Skin of body (tissue), 3 donors: ENCODE measurements at places on chromosomes 11 and 22. TPM values are rescaled to one million over a fixed set of nuclear protein-coding genes. Genes with fewer than 3 reads are reported as not detected.

OR51B5 gene
- total RNA-seq: 0.30 TPM

SEPTIN3 gene
- total RNA-seq: 1.9 TPM

RIC3 gene
- total RNA-seq: 9.5 TPM

MUC2 gene
- total RNA-seq: under 0.01 TPM

RAD9A gene
- total RNA-seq: 9.6 TPM

TECTA gene
- total RNA-seq: 0.49 TPM

- DNase-seq: no peak
Observed at GRCh38 chr22:40240160-40240559, 62.4 kb downstream of the TNRC6B start.

GRCh38 chr11:11946878-11947277 lies 61.5 kb downstream of the DKK3 start:
- DNase-seq: no peak

- DNase-seq: no peak
Observed at GRCh38 chr11:71342951-71343827, 90.8 kb upstream of the SHANK2 start.

DNA sequence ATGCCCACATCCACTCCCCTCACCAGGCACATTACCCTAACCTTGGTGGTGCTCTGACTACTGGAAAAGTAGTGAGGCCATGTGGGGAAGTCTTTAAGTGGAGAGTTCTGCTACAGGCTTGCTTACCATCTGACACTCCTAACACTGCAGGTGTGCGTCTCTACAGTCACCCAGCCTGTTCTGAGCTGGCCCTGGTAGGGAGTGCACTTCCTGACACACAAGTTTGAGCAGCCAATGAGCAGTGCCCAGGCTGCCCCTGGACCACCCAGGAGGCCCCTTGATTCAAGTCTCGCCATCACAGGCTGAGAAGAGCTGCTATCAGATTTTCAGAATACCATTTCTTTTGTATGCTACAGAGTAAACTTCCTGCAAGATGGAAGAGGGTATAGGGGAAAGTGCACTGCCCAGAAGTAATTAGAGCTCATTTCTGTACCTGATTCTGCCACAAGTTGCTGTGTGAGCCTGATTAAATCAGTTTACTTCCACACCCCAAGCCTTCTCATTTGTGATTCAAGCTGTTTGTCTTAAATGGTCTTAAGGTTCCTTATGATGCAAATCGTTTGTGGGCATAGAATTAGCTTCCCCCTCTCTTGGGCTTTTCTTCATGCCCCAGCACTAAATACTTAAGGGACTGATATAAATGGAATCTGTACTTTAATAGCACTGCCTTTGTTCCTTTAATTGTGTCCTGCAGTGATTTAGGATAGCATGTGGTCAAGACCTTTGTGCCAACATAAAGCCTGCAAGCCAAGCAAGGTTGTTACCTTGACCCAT lies 22.2 kb downstream of the OPCML start:
- no peak for DNase-seq

- DNase-seq: no peak
Observed at GRCh38 chr22:37354261-37354660, 72.0 kb downstream of the CYTH4 start.

GRCh38 chr11:17651681-17652080 lies 67.7 kb upstream of the MYOD1 start:
- DNase-seq: no peak

GRCh38 chr11:9172389-9172788 lies 81.0 kb upstream of the SCUBE2 start:
- DNase-seq: no peak

GRCh38 chr11:87063982-87064381 lies 26.2 kb downstream of the TMEM135 start:
- DNase-seq: no peak

- no peak for DNase-seq
Observed at GRCh38 chr11:59267196-59267595, 54.5 kb upstream of the MPEG1 start.

DNA sequence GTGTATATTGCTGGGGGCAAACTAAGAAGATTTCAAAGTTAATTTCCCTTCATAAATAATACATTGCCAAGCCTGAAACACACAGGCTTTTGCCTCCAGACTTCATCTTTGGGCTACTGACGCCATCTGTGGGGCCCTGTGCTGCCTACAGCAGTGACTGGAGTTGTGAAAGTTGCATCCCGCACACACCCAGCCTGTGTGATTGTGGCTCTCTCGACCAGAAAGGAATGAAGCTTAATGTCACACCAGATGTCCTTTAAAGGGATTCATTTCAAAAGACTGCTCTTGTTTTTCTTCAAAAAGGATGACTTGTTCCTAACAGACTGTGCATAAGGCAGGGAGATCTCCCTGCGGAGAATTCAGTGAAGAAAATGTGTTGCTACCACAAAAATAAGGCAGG lies 210.5 kb downstream of the FAM181B start:
- DNase-seq: no peak

DNA sequence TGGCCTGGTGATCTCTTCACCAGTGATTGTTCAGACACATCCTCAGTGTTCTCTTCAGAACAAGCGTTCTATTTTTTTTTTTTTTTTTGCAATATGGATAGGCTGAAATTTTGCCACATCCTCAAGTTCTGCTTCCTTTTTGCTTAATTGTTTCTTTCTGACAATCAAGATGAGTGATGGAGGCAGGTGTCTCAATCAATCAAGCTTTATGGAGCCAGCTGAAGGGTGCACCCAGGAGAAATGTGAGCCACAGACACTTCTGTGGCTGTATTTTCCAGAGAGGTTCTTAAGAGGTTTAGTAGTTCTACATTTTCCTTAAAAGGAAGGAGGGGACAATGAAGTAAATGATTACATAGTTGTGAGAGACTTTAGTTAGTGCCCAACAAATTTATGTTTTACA lies 43.9 kb upstream of the ASPHD2 start:
- no peak for DNase-seq

DNA sequence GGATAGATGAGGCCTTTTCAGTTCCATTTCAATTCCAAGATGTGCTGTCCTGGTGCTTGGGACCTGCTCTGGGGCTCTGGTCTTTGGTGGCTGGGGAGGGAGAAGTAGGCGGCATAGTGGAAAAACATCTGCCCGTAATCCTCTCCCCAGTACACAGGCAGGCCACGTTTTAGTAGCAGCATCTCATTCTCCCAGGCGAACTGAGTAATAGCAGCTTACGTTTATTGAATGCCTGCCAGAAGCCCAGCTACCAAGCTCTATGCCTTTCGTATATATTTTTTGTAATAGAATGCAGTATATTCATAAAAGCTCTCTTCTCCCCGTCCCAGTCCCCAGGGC lies 11.4 kb downstream of the ACO2 start:
- DNase-seq: no peak

DNA sequence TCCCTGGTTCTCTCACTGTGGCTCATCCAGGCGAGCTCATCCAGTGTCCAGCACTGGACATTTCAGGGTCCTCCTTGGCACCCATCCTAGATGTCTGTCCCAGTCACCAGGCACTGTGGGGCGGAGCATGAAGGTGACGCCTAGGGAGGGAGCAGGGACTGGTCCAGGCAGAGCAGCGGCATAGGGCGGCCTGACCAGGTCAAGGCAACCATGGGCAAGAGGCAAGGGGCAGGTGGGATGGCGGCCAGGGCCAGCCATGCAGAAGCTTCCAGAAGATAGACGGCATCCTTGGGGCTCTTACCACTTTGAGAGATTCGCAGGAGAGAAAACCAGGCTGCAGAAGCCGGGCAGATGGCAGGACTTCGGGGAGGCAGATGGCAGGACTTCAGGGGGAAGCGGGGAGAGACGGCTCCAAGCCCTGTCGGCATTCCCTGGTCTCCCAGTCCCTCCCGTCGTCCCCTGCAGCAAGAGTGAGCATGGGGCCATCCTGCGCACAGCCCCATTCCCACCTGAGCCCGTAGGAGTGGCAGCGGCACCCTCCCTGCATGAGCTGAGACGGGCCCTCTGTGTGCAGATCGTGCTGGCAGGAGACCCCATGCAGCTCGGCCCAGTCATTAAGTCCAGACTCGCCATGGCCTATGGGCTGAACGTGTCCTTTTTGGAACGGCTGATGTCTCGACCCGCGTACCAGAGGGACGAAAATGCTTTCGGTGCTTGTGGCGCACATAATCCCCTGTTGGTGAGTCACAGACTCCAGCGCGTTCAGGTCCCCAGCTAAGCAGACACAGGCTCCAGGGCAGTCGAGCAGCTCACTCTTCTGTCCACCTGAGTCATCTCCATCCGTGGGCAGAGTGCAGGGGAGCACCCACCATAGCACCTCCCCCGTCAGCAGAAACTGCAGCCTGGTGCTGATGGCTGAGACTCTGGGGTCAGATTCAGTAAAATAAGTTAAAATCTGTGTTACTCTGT lies 20.1 kb upstream of the PANX2 start:
- no peak for DNase-seq

- no peak for DNase-seq
Observed at GRCh38 chr11:66051371-66051765, 796 bp upstream of the SF3B2 start.

DNA sequence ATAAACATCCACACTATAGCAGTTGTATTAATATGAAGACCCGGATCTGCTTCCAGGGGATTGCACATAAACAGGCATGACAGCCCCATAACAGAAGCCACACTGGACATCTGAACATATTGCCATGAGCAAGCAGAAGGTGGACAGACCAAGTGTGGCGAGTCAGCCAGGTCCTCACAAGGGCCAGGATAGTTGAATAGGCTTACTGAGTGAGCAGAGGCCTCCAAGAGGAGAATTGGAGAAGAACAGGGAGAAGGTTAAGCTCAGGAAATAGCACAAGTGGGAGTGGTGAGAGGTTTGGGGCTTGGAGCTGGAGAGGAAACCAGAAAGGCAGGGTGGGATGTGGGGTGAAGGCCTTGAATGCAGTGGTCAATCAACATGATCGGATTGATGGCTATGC lies 10.8 kb downstream of the SLC35C1 start:
- DNase-seq: no peak

DNA sequence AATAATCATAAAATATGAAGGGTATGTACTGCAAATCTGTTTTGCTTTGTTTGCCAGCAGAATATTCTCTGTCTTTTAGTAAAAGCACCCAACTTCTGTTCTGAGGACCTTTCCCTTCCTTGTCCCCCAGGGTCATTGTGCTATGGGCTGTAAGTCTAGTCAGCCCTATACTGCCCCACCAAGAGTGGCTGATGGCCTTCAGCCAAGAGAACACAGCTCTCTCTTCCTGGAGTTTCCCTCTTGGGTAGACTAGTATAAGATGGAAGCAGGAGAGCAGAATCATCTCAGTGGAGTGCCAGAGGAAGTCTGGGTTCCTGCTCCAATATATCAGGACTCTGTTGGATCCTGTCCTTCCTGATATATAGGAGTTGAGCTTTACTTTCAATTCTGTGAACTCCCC lies 29.0 kb downstream of the MMP13 start:
- no peak for DNase-seq

DNA sequence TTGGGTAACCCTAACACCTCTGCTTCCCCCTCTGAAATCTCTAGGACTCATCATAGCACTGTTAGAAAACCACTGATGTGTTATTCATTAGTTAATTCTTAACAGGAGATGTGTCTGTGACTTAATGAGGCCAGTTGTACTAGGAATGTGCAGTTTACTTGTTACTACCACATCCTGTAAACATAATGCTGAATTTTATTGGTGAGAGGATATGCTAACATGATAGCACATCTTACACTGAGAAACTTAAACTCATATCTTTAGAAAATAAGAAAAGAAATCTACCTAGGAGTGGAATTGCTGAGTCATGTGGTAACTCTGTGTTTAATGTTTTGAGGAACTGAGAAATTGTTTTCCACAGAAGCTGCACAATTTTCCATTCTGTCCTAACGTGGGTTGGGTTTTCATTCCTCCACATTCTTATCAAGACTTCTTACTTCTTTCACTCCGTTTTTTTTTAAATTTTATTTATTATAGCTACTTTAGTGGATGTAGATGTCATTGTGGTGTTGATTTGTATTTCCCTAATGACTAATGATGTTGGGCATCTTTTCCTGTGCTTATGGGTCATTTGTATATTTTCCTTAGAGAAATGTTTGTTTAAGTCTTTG lies 33.7 kb downstream of the RNF121 start:
- DNase-seq: no peak

GRCh38 chr11:7457211-7457610 lies 28.1 kb upstream of the OLFML1 start:
- DNase-seq: no peak

DNA sequence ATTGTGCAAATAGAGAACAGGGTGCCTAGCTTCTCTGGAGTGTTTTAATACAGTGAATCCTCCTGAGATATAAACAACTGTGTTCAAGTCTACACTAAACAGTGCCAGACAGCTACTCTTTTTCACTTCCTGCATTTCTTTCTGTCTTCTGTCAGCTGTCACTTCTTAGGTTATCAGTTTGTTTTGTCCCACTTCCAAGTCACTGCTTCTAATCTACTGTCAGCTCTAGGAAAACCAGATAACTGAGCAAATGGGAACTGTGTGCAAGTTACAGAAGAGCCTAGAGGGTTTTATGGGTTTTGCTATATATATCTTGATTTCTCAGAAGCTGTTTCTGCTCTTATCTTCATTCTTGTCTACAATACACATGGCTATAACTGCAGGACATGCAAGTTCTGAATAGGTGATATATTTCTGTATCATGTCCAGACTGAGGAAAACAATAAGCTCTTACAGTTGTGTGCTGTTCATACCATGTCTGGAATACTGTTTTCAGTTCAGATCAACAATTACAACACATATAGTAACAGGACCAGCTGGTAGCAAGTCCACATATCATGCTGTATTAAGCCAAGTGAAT lies 5.8 kb downstream of the PITPNB start:
- DNase-seq: no peak

DNA sequence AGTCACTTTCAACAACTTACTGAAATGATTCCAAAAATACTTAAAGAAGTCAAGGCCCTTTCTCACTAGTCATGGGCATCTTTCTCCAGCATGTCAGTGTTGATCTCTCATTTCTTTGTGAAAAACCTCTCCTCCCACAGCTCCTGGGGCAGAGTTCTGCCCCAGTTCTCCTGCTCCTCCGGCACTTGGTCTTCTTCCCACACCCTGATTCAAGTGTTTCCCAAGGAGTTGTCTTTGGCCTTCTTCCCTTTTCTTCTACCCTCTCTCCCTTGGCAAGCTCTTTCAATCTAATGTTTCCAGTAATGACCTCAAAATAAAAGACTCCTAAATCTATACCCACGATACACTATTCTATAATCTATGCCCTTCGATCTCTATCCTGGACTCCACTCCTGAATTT lies 42.1 kb upstream of the CCDC34 start:
- no peak for DNase-seq
